Right ventricle myocardium inferior (tissue), 1 donor: ENCODE measurements at places on chromosomes 2 and 18. TPM values are rescaled to one million over a fixed set of nuclear protein-coding genes. Genes with fewer than 3 reads are reported as not detected.

DNA sequence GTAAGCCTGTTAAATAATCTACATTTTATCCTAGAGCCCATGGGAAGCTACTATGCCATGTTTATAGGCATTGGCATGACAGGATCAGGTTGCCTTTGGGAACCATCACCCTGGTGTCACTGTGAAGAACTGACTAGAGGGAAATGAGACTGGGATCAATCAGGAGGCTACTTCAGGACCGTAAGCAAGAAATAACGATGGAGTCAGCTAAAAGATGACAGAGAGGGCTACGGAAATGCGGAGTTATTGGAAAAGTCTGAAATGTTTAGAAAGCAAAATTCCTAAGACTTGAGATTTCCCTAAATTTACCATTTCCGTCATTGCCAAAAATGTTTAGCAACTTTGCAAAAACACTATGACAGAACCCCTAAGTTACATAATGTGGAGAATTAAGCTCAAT lies 50.2 kb downstream of the TTC21B start:
- no peak for DNase-seq

PCARE gene
- 0.51 TPM for total RNA-seq

STARD6 gene
- total RNA-seq = not detected

- no peak for DNase-seq
These were observed 15.8 kb upstream of the ASPRV1 start for GRCh38 chr2:69977186-69977585.

TGIF1 gene
- 8.4 TPM for total RNA-seq
